ENCODE measurements at places on chromosomes 4 and X.

DNA sequence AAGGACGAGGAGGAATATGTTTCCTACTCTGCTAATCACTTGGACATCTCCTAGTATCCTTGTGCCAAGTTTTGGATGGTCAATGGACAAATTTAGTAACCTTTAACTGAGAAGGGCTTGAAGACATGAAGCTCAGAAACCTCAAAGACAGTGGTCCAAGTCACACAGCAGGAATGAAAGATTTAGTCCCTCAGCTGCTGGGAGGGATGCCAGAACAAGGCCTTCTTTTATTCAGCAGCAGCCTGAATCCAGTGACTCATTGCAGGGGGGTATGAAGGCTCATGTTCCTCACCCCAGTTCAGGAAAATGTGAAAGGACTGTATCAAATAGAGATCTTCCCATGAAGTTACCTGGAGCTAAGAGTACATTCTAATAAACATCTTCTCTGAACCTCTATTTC, 214.9 kb upstream of the UGT8 start:
- DNase-seq, result no peak

DNA sequence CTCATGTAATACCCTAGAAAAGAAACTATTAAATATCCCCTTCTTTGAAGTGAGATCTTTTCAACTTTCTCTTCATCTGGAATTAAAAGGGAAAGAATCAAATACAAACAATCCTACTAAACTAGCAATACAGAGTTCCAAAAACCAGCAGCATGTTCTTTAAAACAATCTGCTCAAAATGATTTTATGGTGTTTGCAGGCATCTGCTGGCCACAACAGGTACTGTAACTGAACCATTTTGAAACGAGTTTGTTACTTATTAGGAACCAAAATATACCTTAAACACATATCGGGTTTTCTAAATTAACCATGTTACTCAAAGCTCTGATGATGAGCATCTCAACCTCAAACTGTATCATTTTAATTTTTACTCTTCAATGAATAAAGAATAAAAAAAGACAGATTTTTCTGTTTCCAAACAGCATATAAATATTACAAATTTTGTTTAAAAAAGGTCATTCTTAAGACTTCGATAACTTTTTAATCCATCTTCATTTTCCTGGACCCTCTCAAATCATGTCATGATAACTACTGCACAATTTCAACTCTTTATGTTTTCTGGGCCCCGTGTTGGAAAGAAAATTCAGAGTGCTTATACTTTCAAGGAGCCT, 56.5 kb downstream of the ARAP2 start:
- DNase-seq, result no peak

GRCh38 chr4:149751174-149751573, 64.5 kb downstream of the IQCM start:
- DNase-seq, result no peak

DNA sequence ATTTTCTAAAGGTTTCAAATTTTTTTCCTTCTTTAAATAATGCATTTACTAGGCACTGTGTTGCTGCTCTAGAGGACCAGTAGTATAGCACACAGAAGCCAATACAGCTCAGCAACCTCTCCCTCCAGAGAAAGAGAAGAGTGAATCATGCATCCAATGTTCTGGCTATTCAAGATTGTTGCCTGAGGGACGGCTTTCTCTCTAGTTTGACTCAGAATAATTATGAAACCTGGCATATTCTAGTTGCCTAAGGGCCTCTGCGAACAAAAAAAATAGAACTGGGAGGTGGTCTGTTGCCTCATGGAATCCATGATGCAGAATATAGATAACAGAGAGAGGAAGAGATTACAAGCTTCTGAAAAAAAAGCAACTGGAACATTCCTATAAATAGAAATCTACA, 1233.3 kb upstream of the PABPC4L start:
- no peak for DNase-seq

- peak; percentile 40 for DNase-seq
These were observed 12.9 kb upstream of the PRKG2 start for GRCh38 chr4:81227968-81228367.

GRCh38 chr4:74969507-74970474, 36.9 kb downstream of the PARM1 start:
- peak; percentile 43 for DNase-seq

DNA sequence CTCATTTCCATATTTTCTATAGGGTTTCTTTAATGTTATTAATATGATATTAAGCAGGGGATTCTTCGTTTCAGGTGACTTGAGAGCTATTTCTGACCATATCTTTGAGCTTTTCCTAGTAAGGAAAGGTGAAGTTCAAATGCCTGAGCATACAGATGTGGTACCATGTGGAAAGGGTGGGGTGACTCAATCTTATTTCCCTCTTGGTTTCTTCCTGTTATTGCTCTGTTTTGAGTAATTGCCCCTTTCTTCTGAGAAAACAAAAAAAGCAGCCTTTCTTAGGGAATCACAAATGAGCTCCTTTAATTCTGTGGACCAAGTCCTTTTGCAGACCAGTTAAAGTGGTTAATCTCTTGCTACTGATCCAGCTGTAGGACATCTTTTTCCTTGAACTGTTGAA, 41.0 kb upstream of the AGA start:
- DNase-seq, result no peak

- no peak for DNase-seq
These were observed 22.4 kb downstream of the RBM47 start for GRCh38 chr4:40607221-40607620.

- DNase-seq, result no peak
These were observed 85.2 kb downstream of the ANAPC10 start for GRCh38 chr4:145012841-145013240.

- DNase-seq, result no peak
These were observed 43.8 kb upstream of the UGDH start for GRCh38 chr4:39571054-39571453.

GRCh38 chr4:2182994-2183393, 58.9 kb downstream of the HAUS3 start:
- no peak for DNase-seq

DNA sequence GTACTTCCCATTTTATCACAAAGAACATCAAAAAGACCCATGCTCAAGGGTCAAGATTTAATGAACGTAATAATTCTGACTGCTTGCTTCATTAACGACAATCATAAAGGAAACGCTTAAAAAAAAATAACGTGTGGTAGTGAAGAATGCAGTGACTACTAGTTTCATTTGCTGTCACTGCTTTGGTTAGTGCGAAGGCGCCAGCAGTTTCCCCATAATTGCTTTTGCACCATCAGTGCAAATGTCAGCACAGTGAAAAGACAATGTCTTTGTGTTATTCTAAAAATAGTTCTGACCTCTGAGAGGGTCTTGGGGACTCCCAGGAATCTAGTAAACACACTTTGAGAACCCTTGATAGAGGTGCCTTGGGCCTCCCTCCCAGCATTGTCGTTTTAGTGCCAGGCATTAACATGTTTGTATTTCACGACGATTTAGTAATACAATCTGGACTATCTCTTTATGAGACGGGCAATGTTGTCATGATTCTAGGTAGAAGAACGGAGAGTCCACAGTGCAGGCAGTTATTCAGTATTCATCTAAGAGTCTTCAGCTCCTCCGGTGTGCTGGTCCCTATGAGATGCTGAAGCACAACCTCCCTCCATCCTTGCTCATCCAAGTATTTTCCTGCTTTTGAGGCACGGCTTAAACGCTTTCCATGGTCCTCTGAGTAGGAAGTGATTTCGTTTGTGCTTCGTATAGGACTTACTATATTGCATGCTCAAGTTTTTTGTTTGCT, 71.0 kb downstream of the AFF1 start:
- no peak for DNase-seq

- no peak for DNase-seq
These were observed 128.5 kb upstream of the TSPAN5 start for GRCh38 chr4:98786866-98787265.

GRCh38 chr4:87268411-87268810, 48.0 kb upstream of the KLHL8 start:
- no peak for DNase-seq

DNA sequence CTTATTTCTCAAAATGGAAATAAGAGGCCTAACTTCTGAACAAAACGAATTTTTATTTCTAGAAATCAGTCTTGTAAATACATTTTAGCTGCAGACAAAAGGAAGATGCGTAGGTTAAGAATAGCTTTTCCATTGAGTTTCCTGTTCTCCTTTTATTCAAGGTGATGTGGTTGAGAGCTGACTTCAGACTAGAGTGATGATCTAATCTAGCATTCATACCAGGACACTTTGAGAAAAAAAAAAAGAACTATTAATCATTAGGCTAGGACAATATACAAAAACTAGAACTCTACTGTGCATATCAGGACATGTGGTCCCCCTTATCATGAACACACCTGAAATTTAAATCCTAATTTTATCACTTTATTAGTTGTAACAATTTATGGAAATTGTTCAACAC, 884.5 kb upstream of the EPHA5 start:
- no peak for DNase-seq

- DNase-seq, result no peak
These were observed 388.7 kb downstream of the ADGRL3 start for GRCh38 chr4:61588621-61589402.

- no peak for DNase-seq
These were observed 364.8 kb downstream of the PCDH10 start for GRCh38 chr4:133513901-133514300.

GRCh38 chrX:130261296-130261893, 7.3 kb downstream of the ZNF280C start:
- no peak for DNase-seq

GRCh38 chr4:186958726-186959350, 235.2 kb upstream of the FAT1 start:
- DNase-seq, result no peak

DNA sequence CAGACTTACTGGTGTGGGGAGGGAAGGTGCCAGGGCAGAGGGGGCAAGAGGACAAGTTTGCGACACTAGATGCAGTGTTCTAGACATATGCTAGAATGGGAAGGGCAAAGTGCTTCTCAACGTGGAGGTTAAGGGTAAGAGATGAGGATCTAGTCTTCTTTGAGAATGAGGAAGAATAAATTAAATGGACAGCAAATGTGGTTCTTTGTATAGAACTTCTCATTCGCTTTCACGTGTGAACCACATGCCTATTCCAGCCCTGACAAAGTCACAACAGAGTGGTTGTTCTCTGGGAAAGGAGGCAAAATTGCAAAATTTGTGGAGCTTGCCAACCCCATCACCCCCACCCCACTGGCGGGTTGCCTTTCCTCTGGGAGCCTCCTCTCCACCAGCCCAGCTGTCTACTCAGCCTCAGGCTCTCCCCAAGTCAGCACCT, 1.5 kb upstream of the ANXA5 start:
- DNase-seq, result no peak

DNA sequence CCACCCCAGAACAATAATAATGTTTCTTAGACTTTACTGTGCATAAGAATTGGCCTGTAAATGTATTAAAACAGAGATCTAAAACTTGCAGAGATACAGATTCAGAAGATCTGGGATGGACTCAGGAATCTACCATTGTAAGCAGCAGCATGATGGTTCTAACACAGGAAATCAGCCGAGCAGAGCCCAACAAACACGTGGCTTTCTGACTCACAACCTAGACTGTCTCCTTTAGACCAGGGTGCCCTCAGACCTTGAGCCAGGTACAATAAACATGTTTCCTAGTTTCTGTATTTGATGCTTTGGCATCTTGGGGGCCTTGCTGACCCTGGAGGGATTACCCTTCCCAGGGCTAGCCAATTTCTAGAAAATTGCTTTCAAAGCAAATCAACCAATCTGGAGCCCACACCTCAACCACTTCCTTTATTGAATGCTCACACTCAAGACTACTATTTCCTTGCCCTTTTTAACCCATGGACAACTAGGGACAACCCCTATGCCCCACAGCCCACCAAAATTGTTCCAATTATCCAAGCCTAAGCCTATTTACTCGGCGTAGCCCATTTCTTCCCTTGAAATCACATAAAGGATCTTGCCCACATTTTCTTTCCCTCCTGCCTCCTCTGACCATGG, 80.5 kb downstream of the TBC1D9 start:
- no peak for DNase-seq

- peak; percentile 50 for DNase-seq
These were observed 25.9 kb downstream of the HOPX start for GRCh38 chr4:56655209-56655626.

DNA sequence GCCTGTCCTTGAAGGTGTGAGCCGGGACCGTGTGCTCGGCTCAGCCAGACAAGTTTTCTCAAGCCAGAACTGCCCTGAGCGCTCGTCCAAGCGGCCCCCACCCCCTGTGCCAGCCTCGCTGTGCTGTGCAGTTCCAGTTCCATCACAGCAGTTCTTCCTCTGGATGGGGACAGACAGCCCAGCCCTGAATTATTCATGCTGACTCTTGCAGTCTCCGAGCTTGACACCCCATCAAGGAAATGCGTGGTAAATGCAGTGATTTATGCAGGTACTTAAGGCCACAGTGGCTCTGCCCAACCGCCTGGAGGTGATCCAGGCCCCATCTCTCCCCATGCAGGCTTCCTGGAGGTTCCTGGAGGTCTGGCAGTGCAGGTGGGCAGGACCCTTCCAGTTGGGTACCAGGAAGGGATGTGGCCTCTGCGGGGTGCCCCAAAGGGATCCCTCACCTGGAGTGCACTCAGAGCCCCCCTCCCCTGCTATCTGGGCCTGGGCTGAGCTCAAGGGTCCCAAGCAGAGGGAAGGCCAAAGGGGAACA, 44.8 kb upstream of the HMX1 start:
- peak; percentile 24 for DNase-seq

DNA sequence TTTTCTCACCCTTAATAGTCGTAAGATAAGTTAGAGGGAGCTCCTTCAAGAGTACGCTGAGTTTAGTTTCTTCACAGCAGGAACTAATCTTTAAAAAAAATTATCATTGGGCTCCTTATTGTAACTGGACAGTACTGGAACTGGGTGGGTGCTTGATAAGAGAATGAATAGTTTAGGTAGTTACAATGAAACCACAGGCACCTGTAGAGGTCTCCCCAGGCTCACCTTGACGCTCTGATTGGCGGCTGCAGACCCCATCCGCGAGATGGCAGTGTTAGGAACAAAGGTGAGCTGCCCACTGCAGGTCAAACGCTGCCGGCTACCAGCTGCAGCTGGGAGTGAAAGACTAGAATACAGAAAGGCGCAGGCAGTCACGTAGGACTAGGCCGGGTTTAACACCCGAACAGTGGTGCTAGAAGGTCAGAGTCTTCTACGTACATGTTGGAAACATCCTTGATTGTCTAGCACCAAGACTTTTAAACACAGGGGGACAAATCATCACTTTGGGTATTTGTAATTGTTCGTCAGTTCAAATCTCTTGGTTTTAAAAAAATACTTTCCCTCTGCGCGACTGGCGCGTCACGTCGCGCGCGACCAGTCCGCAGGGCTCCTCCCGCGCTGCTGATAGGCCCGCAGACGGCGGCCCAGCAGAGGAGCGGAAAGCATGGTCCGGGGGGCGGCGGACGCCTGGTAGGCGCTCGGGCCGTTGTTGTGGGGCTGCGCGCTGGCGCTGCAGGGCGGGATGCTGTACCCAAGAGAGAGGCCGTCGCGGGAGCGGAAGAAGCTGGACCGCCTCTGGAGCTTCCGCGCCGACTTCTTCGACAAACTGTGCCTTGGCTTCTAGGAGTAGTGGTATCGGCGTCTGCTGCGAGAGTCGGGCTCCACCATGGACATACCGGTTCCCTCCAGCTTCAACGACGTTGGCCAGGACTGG, 45.6 kb downstream of the SMARCA5 start:
- peak; percentile 93 for DNase-seq

GRCh38 chrX:130529531-130529930, 127.7 kb downstream of the RBMX2 start:
- DNase-seq, result no peak

Measured in H9 (cell line).